ENCODE measurements at places on chromosomes 16 and 17.

- peak; percentile 35 for DNase-seq
These were observed 2.1 kb downstream of the FAM20A start for GRCh38 chr17:68599091-68599490.

- DNase-seq: peak; percentile 77
These were observed 27.8 kb downstream of the CASKIN2 start for GRCh38 chr17:75487351-75488070.

- peak; percentile 62 for DNase-seq
These were observed 9.1 kb upstream of the MMD start for GRCh38 chr17:55430541-55431288.

GRCh38 chr17:40485851-40486521 lies 15.4 kb downstream of the TNS4 start:
- peak; percentile 64 for DNase-seq

DNA sequence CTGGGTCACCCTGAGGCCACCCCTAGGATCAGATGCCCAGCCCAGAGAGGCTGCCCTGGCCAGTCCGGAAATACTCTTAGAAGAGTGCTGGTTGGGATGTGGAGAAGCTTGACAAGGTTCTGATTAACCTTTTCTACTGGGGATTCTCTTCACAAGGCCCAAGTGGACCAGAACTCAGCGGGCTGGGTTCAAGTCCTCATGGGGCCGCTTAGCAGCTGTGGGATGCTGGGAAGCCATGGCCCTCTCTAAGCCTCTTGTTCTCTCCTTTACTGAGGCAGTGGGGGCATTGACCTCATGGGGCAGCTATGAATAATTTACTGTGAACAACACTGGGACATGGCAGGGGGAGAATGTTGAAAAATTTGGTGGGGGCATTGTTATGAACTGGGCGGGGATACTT lies 92.8 kb downstream of the CYLD start:
- DNase-seq: no peak

Measured in suppressor macrophage treated with lipopolysaccharide for 1 hour (primary cell).